ENCODE measurements at places on chromosomes 2 and 18. TPM values are rescaled to one million over a fixed set of nuclear protein-coding genes. Genes with fewer than 3 reads are reported as not detected.

Gene C2orf78
- polyA plus RNA-seq, result not detected

Gene CROCC2
- 0.07 TPM for polyA plus RNA-seq

DNA sequence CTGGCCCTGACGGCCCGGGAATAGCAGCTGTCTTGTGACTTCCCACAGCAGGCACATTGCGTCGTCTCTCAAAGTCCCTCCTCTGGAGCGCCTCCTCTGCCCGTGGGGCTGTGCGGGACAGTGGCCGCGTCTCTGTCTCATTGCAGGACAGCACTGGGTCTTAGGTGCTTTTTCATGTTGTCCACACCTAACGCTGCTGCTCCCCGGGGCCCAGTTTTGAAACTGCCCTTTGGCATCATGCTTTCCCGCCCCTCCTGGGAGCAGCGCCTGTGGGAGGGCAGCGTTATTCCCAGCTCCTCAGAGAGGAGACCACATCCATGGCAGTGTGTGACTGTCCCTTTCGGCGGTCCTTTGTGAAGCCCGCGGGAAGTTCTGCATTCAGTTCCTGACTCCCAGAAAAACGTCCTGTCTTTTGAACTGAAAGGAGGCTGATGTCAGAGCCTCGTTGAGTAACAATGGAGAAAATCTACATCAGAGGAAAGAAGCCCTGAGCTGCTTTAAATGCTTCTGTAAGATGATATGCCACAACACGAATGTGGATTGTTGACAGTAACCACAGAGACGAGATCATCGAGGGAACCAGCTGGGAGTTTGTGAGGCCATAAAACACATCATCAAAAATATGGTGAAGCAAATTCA, 226.0 kb downstream of the FAM210A start:
- DNase-seq, result peak; percentile 65

GRCh38 chr2:85318222-85319074, 9.3 kb downstream of the TGOLN2 start:
- no peak for DNase-seq

- no peak for DNase-seq
These were observed 97.3 kb downstream of the ARL6IP6 start for GRCh38 chr2:152815634-152816257.

DNA sequence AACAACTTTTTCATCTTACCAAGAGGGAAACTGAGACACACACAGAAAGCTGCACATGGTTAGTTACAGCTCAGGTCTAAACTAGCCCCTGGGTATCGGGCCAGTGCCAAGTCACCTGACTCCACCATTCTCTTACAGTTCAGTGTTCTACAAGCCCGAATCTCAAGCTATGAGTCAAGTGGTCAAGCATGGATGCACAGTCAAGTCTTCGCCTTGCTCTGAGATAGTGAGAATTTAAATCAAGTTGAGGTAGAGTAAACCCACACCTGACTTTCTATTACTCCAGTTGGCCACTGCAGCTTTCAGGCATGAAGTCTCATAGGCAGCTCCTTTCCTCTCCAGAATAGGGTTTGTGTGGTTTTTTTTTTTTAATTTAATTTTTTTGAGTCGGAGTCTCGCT, 34.5 kb upstream of the ARL5A start:
- no peak for DNase-seq

- no peak for DNase-seq
These were observed 104.9 kb upstream of the LYPD6 start for GRCh38 chr2:149225446-149225845.

DNA sequence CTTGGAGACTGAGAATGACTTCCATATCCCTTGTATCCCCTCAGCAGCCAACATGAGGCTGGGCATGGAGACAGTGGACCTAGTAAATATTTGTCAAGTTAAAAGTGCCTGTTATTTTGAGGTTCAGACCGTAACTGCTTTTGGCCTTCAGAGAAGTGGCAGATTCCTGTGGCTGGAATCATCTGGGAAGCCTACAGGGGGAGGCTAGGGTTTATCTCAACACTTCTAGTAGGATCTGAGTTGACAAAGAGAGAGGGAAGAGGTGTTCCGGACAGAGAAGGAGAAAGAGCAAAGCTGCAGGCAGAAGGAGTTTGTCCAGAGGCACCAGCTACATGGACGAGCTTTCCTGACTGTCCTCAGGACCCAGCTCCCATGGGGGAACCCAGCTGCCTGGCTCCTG, 27.0 kb downstream of the SLC14A2 start:
- DNase-seq, result no peak

DNA sequence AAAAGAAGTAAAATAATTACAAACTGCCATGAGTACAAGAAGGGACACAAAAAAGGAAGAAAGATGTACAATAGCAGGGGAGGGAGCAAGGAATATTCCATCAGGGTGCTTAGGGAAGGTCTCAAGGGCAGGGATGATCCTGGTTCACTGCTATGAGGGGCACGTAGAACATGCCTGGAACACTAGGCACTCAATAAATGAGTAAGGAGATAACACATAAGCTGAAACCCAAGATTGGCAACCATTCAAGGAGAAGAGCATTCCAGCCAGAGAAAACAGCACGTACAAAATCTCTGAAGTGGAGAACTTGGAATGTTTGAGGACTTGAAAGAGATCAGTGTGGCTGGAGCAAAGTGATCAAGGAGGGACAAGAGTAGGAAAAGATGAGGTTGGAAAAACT, 103.2 kb downstream of the FAM161A start:
- no peak for DNase-seq
